CD4-positive, CD25-positive, alpha-beta regulatory T cell (primary cell): ENCODE measurements at places on chromosomes 16 and 17. TPM values are rescaled to one million over a fixed set of nuclear protein-coding genes. Genes with fewer than 3 reads are reported as not detected.

- H3K4me3 ChIP-seq: no peak overlapping the region
- no peaks in the 10 kb centered on the region for H3K36me3 ChIP-seq
- no peaks in the 10 kb centered on the region for H3K4me1 ChIP-seq
These were observed 12.1 kb downstream of the CYB561 start for GRCh38 chr17:63433746-63434591.

PABPN1L gene
- not detected for total RNA-seq

GRCh38 chr16:60945225-60945624 lies 1091.0 kb downstream of the CDH8 start:
- no peaks in the 10 kb centered on the region for H3K4me1 ChIP-seq
- H3K4me3 ChIP-seq: no peak overlapping the region
- no peak overlapping the region for H3K27ac ChIP-seq
- DNase-seq: no peak

DNA sequence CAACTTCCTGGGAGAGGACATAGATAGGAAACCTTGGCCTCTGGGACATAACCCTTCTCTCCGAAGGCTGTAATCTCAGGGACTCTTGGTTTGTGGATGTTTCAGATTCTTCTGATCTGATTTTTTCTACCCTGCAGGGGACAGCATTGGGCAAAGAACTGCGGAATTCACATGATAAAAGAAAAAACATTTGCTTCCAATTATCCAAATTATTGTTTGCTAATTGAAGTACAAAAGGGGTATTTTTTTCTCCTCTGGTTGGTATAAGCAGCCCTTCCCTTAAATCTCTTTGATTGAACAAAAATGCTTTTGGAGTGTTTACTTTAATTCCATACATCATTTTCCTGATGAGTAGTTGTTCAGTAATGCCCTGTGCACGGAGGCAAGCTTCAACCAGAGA lies 251.7 kb upstream of the IRX3 start:
- no peaks in the 10 kb centered on the region for H3K36me3 ChIP-seq
- no peak for DNase-seq
- no peaks in the 10 kb centered on the region for H3K27me3 ChIP-seq
- no peak overlapping the region for H3K27ac ChIP-seq

GRCh38 chr16:79088971-79089370 lies 511.6 kb downstream of the MAF start:
- DNase-seq: no peak
- H3K4me3 ChIP-seq: no peak overlapping the region
- no peaks in the 10 kb centered on the region for H3K27me3 ChIP-seq
- H3K4me1 ChIP-seq: peaks cover 39% of the 10 kb centered on the region
- no peaks in the 10 kb centered on the region for H3K36me3 ChIP-seq
